Activated CD4-positive, CD25-positive, alpha-beta regulatory T cell treated with anti-CD3 and anti-CD28 coated beads, Interleukin-2, amount 50 U/mL, for 16 hours (primary cell): ENCODE measurements at places on chromosomes 11 and 22.
A peak's percentile ranks its signal among the peaks of the same experiment; 100 is the strongest.

- DNase-seq: no peak
These were observed 61.7 kb upstream of the FGF3 start for GRCh38 chr11:69880826-69881445.

GRCh38 chr11:102197670-102198139, 87.5 kb downstream of the YAP1 start:
- no peak for DNase-seq

DNA sequence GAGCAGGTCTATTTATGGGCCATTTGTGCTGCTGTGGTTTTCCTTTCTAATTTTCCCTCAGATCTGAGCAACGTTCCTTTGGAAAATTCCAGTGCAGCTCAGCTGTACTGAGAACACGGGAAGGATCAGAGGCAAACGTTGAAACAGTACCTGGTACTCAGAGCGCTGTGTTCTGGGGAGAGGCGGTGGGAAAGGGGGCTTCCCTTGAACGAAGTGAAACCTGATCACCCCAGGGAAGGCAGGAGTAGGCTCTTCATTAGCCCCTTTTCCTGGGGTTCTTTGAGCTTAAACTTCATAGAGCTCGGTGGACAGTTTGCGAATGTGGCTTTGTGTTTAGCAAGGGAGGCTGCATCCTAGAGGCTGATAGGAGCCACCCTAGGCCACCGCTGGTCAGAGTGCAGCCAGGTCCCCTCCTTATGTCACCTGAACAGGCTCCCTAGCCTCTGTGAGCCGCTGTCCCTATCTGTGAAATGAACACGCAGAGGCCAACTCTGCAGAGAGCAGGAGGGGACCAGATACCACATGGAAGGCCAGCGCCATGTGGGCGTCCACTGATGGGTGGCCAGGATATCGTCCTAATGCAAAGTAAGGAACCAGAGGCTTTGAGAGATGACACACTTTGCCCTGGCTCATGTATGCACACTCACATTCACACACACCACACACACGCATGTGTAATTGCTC, 1464.8 kb downstream of the BRD1 start:
- DNase-seq: no peak

DNA sequence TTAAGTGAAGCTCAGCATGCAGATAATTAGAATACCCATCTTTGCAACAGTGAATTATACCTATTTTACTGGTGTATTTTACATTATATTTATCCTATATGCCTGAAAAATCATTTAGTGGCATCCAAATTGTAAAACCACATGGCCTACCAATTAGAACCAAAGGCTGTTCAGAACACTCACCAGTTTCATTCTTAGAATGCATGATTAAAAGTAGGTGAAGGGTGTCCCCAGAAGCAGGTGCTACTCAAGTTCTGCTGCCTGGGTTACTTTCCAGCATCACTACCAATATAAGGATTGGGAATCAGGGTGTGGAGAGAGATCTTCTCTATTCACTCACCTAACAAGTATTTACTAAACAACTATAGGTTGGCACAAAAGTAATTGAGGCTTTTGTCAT, 103.3 kb downstream of the SGSM3 start:
- no peak for DNase-seq

DNA sequence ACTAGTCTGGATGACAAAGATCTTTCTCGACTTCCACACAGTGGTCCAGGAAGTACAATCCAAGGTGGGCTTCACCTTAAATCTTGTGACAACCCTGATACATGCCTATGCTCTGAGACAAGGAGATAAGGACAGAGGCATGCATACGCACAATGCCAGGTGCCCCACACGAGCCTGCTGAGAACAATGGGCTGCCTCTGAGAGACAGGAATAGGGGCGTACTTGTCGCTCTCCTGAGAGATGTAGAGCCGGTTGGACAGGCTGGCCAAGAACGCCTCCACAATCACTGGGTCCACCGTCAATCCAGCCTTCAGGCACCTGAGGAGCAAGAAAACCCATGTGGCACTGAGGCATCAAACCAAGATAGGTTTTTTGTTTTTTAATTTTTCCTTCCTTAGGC, 25.5 kb downstream of the SERPIND1 start:
- no peak for DNase-seq

- DNase-seq: no peak
These were observed 45.6 kb downstream of the TRMU start for GRCh38 chr22:46381142-46381541.

- DNase-seq: no peak
These were observed 7.7 kb upstream of the MALAT1 start for GRCh38 chr11:65491163-65491465.

GRCh38 chr11:115580927-115581680, 76.9 kb upstream of the CADM1 start:
- DNase-seq: no peak

DNA sequence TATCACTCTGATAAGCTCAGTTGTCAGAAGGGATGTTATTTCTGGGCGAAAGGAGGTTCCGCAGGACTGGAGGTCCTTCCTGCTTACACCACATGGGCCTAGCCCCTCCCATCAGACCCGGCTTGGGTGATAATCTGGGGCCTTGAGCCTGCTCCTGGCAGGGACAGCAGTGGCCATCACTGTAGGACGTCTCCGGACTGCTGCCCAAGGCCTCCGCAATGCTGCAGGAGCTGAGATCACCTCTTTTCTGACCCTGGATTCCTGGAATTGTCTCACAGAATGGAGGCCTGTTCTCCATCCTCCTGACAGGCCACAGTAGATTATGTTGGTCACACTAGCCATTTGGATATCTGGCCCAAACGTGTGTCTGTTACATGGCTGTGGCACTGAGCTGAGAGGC, 9.2 kb upstream of the BIK start:
- no peak for DNase-seq

DNA sequence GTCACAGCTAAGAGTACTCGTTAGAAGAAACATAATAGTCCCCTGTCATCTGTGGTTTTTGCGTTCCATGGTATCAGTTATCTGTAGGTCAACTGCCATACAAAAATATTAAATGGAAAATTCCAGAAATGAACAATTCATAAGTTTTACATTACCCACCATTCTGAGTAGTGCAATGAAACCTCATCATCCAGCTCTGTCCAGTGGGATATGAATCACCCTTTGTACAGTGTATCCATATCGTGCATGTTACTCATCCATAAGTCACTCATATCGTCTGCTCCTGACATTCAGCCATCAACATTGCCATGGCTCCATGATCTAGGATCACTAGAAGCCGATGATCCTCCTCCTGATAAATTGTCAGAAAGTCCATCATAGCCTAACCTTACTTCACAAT, 174.9 kb upstream of the C11orf87 start:
- no peak for DNase-seq

DNA sequence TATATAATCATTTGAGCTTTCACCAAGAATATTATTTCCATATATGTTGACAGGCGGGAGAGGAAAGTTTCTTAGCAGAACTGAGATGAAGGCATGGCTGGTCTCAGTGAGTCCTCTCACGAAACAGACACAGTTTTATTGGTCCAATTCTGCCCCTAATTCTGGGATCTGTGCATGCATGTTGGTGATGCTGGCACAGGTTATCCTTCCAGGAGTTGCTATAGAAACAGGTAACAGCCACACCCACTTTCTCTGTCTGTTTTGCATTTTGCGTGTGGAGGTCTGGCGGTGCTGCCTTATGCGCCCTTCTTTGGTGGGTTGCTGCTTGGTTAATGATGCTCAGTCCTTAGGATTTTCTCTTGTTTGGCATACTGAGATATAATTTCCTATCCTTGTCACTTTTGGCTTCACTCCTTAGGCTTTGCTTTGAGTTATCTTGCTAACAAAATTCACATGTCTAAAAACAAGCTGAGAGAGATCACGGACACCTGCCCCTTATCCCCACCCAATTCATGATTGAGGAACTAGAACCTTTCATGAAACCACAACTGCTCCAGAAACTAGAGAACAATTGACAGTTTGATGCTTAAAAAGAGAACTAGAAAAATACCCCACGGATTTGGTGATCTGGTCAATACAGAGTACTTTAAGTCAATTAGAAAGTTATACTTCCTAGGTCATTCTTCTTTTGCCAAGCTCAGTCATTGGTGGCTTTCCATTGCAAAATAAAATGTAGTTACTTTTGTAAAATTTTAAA, 189.3 kb downstream of the FAT3 start:
- no peak for DNase-seq

DNA sequence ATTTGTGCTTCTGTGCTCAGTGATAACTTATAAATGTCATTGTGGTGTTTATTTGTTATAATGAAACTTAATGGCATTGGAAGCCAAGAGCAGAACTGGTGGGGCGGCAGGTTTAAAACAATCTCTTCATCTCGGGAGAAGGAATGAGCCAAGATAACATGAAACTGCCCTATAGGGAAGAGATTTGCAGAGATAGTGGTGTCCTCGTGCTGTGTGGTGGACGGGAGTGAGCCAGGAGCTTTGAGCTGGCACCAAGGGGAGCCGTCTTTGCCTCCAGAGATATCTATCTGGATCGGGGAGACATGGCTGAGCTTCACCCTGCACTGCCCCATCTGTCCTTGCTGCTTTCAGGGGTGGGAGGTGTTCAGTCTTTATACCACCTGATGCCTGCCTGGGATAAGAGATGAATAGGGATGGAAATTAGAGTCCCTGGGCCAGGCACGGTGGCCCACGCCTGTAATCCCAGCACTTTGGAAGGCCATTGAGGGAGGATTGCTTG, 189.6 kb downstream of the ST3GAL4 start:
- no peak for DNase-seq

GRCh38 chr11:121814962-121815361, 301.1 kb downstream of the BLID start:
- DNase-seq: no peak

- no peak for DNase-seq
These were observed 54.4 kb downstream of the TRAF6 start for GRCh38 chr11:36455658-36456111.

DNA sequence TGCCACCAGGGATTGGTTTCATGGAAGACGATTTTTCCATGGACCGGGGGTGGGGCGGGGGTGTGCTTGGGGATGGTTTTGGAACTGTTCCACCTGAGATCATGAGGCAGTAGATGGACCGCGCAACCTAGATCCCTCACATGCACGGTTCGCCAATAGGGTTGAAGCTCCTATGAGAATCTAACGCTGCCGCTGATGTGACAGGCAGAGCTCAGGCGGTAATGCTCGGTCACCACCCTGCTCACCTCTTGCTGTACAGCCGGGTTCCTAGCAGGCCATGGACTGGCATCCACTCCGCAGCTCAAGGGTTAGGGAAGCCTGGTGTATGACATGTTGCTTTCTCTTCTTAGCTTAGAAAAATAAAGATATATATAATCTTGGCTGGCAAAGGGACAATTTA, 22.0 kb downstream of the RBX1 start:
- DNase-seq: no peak

- no peak for DNase-seq
These were observed 36.1 kb downstream of the MPPED2 start for GRCh38 chr11:30550022-30550542.

DNA sequence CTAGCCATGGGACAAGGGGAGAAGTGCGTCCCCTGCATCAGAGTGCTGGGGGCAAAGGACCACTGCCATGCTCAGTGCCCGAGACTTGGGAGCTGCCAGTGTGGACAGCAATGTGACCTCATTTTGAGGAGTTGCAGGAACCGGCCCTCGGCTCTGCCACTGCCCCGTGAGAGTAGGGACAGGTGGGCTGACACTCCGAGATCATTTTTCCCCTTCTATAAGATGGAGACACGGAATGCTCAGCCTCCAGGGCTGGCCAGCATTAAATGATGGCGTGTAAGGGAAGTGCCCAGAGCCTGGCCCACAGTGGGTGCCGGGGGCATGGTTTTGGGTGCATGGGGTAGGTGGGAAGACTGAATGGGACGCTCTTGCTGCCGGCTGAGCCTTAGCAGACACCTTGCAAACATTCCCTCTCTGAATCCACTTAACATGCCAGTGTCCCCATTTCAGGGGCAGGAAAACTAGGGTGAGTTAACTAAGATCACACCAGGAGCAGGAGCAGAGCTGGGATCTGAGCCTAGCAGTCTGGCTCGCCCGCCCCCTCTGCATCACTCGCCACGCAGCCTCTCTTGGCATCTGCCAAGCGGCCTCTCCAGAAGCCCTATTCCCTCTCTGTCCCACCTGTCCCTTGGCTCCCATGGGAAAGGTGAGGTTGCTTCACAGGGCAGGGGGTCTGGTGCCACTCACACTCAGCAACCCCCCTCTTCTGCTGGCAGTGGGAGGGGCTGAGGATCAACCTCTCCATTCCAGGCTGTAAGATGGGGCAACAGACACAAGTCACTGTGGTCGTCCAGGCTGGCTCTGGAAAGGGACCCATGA, 13.6 kb downstream of the NPTXR start:
- no peak for DNase-seq

DNA sequence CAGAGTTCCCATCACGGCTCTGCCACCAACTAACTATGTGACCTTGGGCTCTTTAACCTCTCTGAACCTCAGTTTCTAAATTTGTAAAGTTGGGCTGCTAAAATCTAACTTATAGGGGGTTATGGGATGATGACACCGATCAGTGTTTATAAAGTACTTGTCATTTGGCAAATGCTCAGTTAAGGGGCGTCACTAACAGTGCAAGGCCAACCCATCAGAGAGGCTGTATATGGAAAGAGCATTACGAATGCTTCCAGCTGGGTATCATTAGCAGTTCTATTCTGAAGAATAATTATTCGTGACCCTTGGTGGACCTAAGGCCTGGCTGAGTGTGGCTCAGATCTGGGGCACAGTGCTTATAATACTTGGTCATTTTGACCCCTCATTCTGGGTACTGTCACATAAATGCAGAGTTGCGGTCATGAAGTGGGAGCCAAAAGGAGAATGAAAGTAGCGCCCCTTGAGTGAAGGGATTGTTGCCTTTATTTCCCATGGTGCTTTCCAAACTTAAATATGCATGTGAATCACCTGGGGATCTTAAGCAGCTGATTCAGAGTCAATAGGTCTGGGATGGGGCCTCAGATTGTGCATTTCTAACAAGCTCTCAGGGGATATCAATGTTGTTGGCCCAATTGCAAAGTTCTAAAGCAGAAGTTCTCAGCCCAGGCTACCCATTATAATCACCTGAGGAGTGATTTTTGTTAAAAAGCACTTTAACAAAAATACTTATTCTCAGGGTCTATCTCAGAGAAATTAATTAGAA, 115.8 kb downstream of the CSNK2A3 start:
- DNase-seq: no peak

- DNase-seq: peak; percentile 2
These were observed 36.5 kb downstream of the NADSYN1 start for GRCh38 chr11:71489311-71490043.

GRCh38 chr11:94658386-94658785, 91.2 kb downstream of the PIWIL4 start:
- no peak for DNase-seq

- DNase-seq: no peak
These were observed 34.2 kb downstream of the TBC1D22A start for GRCh38 chr22:46796566-46797195.
